ENCODE measurements at places on chromosomes 12 and 14.

- DNase-seq, result no peak
These were observed 1016.2 kb downstream of the SLC6A15 start for GRCh38 chr12:83896416-83896815.

DNA sequence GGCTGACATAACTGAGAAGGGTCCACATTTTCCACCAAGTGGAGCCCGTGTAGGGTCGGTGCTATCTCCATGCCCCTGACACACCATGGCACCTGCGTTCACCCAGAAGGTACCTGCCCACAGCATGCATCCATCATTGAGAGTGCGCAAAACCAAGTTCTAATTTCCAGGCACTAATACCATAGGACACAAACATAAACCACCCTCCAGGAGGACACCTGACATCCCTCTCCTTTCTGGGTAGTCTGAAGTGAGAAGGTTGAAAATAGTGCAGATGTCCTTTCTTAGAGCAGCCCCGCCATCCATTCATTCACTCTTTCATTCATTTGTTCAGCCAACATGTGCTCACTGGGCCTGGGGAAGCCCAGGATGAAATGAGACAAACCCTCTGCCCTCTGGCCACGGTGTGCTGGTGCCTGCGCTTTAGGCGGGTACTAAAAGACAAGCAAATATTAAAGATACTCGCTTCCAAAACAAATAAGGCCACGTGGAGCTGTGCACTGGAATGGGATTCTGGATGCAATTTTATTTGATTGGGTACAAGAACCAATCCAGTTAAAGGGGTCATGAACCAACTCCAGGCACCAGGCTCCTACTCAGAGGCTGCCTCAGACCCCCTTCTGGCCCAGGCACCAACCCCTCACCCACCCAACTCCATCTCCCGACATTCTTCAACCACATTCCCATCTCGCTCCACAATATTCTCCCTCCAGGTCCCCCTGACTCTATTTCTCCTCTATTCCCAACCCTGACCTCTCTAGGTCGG lies 1.2 kb downstream of the TTC7B start:
- no peak for DNase-seq

- no peak for DNase-seq
These were observed 729.1 kb downstream of the NOVA1 start for GRCh38 chr14:25868521-25869314.

DNA sequence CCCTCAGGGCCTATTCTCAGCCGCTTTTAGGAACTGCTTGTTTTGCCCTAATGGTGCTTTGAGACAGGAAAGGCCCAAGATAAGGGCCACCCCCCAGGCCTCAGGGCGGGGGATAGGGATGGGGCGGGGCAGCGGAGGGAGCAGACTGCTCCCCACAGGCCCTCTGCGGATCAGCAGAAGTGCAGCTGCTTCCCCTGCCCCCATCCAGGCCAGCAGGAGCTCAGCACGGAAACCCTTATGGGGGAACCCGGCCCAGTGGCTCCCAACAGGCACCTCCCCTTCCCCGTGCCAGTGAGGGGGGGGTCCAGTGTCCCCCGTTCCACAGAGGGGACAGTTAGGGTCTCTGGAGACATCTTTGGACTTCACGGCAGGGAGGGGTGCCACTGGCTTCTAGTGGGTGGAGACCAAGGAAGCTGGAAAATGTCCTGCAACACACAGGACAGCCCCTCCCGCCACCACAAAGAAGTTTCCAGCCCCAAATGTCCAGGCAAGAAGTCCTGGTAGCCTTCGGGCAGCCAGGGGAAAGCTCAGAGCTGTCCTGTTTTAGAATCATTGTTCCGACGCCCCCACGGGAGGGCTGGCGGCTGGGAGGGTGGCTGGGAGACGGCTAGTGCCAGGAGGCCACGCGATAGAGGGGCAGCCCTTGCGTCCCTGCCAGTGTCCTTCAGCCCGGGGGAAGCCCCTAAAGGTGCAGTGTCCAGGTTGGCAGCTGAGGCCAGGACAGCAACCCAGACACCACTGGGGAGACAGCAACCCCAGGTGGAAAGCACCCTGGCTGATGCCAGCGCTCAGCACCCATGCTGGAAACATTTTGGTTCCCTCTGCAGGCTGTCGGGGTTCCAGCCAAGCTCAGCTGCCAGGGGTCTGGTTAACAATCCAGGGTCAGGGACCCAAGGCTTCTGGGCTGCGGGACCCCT lies 10.4 kb upstream of the GPR132 start:
- no peak for DNase-seq

DNA sequence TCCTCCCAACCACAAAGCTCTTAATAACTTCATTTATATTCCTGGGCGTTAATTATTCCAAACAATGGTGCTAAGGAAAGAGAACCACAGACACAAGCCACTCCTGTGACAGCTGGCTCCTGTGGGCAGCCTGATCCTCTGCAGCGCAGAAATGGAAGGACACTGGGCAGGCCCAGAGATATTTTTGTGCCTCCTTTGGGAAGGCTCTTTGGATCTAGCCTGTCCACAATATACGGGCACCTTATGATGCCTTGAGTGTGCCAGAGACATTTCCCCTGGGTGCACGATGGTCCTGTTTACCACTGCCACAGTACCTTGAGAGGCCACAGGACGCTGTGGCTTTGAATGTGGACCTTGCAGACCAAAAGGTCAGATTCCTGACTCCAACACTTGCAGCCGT lies 2.1 kb downstream of the ASB2 start:
- no peak for DNase-seq

DNA sequence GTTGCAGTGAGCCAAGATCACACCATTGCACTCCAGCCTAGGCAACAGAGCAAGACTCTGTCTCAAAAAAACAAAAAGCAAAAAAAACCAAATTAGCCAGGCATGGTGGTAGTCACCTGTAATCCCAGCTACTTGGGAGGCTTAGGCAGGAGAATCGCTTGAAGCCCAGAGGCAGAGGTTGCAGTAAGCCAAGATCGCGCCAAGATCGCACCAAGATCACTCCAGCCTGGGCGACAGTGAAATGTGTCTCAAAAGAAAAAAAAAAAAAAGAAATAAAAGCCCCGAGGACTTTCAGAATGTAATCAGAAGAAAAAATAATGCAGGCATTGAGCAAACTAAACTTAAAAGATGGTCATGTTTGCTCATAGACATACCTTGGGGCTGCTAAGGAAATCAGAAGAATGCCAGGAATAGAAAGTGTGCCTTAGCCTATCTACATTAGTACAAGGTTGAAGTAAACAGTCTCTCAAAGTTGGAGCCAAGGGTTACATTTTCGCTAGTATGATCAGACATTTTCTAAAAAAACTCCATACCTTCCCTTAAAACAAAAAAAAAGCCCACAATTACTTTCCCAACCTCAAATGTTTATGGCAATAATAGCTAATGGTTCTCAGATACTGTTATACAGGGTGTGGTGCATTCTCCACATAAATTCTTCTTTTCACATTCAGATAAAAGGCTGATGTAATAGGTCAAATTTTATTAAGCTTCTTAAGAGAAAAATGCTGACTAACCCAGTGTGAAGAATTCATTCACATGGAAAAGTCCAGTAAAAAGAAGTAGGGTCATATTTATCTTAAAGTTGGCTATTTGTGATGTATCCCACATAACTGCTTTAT lies 15.8 kb downstream of the DTD2 start:
- no peak for DNase-seq
